ENCODE measurements at places on chromosomes 12 and 14.

GRCh38 chr12:22333713-22334409, 646 bp downstream of the ST8SIA1 start:
- DNase-seq = no peak

- no peak for DNase-seq
Observed at GRCh38 chr12:120054293-120054692, 62.3 kb downstream of the RAB35 start.

GRCh38 chr14:31877255-31877798, 199.8 kb upstream of the ARHGAP5 start:
- no peak for DNase-seq

DNA sequence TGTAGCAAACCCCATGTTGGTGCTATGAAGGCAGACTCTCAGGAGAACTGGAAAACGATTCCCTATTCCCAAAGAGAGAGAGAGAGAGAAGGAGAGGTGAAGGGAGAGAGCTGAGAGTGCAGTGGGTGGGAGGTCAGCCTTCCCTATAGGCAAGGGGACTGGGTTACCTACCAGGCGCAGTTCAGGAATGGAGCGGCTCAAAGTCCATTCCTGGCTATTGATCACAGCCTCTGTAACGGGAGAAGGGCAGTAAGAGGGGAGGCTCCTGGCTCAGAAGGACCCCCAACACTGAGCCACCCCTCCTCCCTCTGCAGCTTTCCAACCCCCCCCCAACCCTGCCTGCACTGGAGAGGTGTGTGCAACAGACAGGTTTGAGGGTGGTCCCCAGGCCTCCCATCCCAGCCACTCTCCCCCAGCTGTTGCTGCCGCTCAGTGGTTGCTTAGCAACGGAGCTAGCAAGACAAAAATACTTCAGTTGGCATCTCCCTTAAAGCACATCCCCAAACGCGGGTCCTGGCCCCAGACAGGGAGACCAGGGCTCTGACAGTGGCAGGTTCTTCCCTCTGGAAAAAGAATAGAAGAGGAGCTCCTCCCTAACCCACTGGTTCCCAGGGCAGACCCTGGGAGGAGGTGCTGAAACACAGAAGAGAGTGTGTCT, 3.2 kb downstream of the AGAP2 start:
- no peak for DNase-seq

DNA sequence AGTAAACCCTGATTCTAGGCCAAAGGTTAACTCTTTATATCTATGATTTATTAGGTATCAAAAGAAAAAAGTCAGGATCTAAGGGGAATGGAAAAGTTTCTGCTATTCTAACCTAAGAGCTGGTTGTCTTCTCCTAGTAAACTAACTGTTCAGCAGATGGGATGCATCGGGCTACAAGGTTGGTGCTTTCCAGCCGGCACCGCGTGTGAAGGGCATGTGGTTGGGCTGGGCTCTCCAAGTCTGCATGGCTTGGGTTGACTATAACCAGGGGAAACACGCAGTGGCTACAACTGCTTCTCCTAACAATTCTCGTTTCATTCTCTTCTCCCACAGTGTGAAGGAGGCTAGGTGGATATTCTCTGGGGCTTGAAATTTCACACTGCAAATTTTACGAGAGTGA, 354.5 kb downstream of the APAF1 start:
- DNase-seq = no peak

DNA sequence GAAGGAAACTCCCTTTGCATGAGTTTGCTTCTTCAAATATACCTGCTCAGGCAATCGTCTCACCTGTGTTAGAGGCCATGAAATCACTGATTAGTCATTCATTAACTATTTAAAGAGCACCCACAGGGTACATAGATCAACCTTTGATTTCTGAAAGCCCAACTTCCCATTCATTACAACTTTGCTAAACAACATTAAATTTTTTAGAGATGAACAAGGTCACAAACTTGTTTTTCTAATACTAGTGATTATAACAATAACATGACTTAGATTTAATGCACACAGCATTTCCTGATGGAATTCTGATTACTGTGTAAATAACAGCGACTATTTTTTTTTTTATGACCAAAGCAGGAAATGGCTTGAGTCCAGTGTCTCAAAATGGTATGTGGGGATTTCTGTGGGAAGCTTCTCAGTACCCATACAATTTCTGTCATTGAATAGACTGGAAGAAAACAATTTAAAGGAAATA, 5.4 kb upstream of the ERO1A start:
- no peak for DNase-seq

All from right lobe of liver (tissue), 6 donors.